ENCODE measurements at places on chromosomes 11 and 22.
A peak's percentile ranks its signal among the peaks of the same experiment; 100 is the strongest.

- no peak for DNase-seq
Measured at GRCh38 chr11:4060182-4060923, 34.2 kb upstream of the RRM1 start.

GRCh38 chr11:105881027-105881426 is 141.0 kb downstream of the MSANTD4 start:
- no peak for DNase-seq

DNA sequence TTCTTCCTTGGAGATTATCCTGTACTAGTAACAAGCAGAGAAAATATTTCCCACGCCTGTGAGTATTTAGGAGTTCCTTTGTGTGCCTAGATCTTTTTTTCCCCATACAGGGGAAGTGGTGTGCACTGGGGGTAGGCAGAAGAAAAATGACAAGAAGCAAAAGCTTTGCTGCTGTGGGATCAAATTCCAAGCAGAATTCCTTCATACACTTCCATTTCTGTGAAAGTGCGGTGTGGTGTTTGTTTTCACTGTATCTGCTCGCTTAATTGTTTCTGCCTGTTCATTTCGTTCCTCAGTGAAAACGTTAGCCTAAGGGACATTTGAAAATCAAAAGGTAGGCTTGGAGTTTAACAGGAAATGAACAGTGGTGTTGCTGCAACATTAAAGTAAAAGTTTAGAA is 47.9 kb downstream of the BLID start:
- DNase-seq = peak; percentile 42

DNA sequence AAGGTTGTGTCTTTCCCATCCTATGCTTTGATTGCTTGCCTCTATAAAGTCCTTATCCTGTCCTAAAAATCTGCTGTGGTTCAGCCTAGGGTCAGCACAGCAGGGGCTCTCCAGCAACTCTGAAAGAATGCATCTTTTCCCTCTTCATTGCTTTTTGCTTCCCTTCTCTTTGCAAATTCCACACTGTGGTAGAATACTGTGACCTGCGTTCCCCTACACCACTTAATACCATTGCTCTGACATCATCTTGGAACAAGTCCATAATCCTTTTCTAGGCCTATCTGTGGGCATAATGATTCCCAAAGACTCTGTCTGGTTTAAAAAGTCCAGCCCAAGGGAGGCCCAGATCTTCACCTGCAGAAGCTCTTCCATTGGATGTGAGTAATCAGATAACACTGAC is 177.7 kb downstream of the NAV2 start:
- peak; percentile 32 for DNase-seq

DNA sequence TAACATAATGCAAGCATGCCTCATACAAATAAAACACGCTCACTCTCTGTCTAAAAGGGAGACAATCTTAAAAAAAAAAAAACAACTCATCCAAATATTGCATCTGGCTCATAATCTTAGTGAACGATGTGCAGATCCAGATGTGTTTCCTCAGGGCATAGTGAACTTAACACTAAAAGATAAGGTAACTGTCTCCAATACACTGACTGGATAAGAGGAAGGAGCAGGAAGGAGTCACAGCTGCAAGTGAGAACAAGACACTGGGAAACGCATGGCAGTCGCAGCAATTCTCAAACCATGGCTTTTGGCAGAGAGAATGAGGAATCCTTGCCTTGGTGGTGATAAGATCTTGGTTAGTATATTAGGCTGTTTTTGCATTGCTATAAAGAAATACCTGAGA is 9.2 kb upstream of the EIF3M start:
- no peak for DNase-seq

DNA sequence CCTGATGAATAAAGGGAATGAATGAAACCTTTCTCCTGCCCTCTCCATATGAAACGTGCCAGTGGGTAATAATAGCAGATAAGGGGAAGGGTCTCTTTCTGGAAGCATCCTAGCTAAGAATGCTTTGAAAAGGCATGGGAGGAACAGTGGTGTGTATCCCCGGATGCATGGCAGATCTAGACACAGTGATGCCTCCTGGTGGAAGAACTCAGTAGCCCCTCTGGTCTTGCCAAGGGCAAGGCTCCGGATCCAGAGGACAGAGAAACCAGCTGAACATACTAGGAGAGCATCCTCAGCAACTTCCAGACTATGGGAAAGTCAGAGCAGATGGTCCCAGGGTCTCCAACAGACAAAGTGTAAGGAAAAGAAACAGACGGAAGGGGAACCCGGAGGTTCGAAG is 6.4 kb downstream of the BAIAP2L2 start:
- no peak for DNase-seq

GRCh38 chr11:102485095-102485722 is 32.6 kb upstream of the TMEM123 start:
- no peak for DNase-seq

DNA sequence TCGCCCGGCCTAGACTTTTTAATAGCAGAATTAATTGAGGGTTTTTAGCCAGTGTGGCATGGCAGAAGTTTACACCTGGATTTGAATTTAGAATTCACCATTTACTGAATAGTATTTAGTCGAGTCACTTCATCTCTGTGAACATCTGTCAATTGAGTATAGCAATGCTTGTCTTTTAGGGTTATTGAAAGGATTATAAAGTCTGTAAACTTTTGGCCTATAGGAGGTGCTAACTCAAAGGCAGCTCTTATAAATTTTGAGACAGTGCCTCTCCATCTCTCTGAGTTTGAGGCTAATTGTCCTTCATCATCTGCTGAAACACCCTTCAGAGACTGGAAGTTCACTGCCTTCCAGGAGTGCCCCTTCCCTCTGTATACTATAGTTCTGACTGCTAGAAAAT is 205.0 kb downstream of the NELL1 start:
- no peak for DNase-seq

GRCh38 chr11:116219171-116219635 is 553.6 kb downstream of the BUD13 start:
- DNase-seq = no peak

- no peak for DNase-seq
Measured at GRCh38 chr11:131474947-131475346, 104.5 kb downstream of the NTM start.

Data from fibroblast of gingiva (primary cell).